ENCODE measurements at places on chromosomes 1 and 21.

DNA sequence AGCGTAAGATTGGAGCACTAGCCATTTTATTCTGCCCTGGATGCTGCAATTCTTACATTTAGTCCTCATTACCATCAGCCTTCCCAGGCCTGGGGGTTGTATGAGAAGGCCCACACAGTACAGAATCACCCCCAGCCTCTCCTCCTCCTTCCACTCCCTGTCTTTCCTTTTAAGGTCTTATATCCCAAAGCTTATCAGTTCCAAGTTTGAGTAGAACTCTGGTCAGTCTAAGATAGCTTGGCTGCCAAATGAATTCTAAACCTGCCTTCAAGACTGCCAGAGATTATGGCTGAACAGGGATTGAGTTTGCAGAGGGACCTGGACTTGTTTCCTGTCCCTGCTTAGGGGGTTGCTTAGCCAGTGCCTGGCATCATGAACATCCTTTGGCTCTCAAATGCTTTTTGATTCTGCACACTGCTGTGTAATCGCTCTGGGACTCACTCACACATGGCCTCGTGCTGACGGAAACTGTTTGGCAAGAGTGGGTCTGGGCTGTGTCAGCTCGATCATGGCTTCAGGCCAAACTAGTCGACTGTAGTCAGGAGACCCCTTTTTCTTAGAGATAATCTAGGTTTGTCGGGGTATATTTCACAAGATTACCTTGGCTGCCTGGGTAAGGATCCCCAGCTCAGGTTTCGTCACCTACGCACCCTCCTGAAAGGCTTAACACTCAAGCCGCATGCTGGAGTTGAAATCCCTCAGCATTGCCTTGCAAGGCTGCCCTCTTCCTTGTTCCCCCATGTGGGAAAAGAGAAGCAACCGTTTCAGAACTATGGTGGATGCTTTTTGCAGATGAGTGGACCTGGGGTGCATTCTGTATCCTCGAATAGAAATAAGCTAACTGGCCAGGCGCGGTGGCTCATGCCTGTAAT is 252.6 kb downstream of the NFIA start:
- no peak for DNase-seq

DNA sequence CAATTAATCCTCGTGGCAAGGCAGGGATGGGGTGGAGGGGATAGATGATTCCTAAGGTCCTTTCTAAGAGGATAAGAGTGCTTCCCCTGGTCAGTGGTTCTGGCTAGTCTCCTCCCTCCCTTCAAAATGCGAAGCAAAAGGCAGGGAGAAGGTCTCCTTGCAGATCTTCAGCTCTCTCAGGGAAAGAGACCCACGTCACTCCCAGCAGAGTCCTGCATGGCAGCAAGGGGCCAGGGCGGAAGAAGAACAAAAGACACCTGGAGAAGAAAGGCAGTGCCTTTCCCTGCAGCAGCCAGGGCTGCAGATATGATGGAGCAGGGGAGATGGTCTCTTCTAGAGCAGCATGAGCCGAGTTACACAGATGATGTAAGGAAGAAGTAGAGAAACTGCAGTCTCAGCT is 29.6 kb upstream of the SLAMF9 start:
- no peak for DNase-seq

DNA sequence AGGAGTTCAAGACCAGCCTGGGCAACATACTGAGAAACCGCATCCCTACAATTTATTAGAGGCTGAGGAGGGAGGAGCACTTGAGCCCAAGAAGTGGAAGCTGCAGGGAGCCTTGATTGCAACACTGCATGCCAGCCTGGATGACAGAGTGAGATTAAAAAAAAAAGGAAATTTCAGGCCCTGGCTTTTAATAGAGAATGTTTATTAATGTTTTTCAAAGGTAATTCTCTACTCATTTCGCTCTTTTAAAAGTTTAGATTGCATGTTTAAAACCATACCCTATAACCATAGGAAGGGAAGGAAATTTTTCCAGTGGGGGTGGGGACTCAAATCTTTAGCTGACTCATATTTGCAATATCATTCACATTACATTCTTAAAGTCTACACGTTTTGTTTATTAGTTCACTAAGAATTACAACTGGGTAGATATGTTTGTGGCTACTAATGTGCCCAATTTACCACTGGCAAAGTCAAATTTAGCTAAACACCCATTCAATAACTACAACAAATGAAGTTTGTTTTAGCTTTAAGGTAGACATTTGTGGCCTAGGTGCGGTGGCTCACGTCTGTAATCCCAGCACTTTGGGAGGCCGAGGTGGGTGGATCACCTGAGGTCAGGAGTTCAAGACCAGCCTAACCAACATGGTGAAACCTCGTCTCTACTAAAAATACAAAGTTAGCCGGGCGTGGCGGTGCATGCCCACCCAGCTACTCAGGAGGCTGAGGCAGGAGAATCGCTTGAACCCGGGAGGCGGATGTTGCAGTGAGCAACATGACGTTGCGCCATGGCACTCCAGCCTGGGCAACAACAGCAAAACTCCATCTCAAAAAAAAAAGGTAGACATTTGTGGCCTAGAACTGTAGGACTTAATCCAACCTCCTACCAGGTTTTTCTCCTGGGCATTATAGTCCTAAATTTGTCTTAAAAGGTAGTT is 5.0 kb downstream of the KDM5B start:
- no peak for DNase-seq

DNA sequence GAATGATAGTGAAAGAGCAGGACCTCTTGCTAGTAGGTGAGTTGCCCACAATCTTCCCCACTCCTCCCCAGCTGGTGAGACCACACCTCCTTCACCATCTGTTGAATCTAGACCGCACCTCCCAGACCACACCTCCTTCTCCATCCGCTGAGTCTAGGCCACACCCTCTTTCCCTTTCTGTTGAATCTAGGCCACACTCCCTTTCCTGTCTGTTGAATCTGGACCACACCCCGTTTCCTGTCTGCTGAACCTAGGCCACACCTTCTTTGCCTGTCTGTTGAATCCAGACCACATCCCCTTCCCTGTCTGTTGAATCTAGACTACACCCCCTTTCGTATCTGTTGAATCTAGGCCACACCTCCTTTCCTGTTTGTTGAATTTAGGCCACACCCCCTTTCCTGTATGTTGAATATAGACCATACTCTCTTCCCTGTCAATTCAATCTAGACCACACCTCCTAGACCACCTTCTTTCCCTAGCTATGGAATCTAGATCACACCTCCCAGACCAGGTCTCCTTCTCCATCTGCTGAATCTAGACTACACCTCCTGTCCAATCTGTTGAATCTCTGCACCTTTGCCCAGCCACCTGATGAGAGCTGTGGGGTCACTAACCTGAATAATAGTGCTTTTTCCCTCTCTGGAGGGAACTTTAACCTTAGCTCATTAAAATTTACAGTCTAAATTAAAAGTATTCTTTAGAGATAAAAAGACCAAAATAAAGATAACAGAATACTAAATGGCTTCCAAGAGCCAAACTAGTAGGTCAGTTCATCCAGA is 116.3 kb downstream of the DAB1 start:
- DNase-seq = peak; percentile 56

DNA sequence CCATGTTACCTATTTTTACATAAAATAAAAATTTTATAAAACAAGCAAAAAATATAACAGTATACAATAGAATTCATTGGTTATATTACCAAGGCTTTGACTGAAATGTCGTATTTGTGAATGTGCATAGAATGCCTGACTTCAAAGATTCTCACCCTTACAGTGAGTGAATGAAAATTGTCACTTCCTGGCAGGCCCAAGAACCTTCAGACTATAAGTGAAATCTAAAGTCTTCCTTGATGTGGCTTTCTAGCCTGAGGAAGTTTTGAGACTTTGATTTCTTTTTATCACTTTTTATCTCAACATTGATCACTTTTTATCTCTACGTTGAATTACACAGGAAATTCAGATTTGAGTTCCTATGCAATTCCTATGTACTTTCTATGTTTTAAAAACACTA is 104.7 kb upstream of the KIAA0040 start:
- no peak for DNase-seq

DNA sequence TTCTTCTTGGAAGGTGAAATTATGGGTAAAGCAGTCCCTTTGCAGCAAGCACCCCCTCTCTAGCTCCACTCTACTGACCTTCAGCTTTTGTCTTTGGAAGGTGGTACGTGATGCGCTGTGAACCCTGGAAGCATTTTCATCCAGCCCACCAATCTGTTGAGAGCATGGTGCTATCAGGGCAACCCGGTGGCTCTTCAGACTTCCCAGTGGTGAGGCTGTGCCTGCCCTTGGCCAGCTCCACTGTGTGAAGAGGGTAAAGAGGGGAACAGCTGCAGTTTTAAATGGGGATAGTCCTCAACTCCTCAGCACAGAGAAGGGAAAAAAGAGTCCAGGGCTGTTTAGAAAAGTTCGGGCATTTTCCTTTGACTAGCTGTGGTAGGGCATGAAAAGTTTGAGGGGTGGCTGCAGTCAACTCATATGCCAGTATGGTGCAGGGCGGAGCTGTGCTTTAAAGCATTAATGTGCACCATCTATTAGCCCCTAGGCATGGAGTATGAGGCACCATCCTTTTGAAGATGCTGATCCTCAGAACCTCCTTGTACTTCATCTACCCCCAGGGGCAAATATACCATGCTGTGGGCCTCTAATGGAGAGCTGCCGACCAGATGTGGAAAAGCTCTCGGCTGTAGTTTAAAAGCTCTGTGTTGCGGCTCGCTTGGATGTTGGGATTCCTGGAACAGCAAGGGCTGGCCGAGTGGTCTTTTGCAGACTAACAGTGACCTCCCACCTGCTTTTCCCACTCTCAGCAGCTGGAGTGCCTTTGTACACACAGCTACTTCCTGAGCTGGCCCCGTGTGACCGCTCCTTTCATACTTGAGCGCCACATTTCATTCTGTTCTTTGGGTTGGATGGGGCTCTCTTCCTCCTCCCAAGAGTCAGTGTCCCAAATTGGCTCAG is 123.0 kb downstream of the PEX14 start:
- no peak for DNase-seq

DNA sequence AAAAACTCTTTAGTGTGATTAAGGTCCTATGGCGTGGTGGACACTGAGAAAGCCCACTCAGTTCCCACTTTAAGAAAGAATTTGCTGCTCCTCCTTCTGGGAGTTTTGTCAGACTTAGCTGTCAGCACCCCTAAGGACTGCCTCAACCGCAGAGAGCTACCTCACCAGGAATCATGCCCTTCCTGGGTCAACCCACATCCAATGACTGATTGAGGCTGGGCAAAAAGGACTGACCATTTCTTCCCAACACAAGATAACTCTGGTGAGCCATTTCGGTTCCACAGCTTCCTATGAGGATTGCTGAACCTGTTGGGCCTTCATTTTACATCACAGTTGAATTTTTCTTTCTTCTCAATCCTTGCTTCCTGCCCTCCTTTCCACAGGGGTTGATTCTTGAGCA is 197.9 kb downstream of the NCAM2 start:
- no peak for DNase-seq

DNA sequence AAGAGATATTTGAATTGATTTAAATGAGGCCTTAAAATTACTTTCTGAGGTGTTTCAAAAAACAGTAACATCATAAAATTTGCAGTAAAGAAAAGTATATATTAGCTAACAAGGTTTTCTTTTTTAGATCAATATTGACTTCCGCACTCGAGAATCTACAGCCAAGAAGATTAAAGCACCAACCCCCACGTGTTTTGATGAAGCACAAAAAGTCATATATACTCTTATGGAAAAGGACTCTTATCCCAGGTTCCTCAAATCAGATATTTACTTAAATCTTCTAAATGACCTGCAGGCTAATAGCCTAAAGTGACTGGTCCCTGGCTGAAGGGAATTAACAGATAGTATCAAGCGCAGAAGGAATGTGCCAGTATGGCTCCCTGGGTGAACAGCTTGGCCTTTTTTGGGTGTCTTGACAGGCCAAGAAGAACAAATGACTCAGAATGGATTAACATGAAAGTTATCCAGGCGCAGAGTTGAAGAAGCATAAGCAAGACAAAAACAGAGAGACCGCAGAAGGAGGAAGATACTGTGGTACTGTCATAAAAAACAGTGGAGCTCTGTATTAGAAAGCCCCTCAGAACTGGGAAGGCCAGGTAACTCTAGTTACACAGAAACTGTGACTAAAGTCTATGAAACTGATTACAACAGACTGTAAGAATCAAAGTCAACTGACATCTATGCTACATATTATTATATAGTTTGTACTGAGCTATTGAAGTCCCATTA is 3.6 kb downstream of the RGS1 start:
- DNase-seq = peak; percentile 55

DNA sequence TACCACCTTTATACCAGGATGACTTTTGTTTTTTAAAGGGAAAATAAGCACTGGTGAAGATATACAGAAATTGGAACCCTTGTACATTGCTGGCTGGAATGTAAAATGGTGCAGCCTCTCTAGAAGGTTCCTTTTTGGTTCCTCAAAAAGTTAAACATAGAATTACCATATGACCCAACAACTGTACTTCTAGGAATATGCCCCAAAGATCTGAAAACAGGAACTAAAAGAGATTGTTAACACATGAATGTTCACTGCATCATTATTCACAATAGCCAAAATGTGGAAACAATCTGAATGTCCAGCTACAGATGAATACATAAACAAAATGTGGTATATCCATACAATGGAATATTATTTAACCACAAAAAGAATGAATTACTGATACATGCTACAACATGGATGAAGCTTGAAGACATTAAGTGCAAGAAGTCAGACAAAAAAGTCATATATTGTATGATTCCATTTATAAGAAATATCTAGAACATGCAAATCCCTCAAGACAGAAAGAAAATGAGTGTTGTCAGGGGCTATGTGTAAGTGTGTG is 84.9 kb upstream of the DMRTA2 start:
- DNase-seq = no peak

GRCh38 chr1:24206516-24207394 is 19.7 kb upstream of the IFNLR1 start:
- DNase-seq = no peak

- peak; percentile 24 for DNase-seq
Observed at GRCh38 chr1:224266915-224267856, 62.8 kb downstream of the NVL start.

DNA sequence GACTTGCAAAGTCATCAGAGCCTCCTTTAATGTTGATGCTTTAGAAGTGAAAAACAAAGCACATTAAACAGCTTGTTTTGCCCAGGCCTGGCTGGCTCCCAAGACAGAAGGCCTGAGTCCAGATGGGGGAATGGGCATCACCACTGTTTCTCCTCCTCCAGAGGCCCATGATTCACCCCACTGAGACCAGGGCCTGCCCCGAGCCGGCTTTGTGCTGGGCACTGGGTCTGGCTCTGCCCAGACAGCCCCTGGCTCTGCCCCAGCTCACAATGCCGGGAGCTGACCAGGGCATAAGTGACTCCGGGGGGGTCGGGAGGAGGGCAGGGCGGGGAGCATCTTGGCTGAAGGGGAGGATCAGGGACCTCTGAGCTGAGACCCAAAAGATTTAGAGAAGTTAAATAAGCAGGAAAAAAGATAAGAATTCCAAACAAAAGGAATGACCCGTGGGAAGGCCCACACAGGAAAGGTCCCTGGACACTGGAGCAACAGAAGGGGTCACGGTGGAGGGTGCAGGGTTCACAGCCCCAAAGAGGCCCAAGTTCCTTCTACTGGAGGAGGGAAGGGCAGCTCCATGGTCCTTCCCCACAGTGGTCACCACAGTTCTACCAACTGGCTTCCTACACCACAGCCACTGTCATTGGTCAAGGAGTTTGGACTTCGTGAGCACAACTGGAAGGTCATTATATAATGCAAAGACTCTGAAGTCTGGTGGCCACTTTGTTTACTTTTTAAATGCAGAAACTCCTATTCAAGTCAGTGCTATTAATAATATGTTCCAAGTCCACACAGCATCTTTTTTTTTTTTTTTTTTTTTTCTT is 5.5 kb downstream of the C2CD2 start:
- no peak for DNase-seq

All from GM12865 (cell line).